ENCODE measurements at places on chromosomes 7 and 10.

GRCh38 chr7:102193806-102194205 lies 92.9 kb upstream of the SH2B2 start:
- DNase-seq: no peak

GRCh38 chr10:70704211-70704610 lies 31.9 kb downstream of the ADAMTS14 start:
- no peak for DNase-seq

- no peak for DNase-seq
Observed at GRCh38 chr10:48234295-48234694, 40.2 kb downstream of the FRMPD2 start.

DNA sequence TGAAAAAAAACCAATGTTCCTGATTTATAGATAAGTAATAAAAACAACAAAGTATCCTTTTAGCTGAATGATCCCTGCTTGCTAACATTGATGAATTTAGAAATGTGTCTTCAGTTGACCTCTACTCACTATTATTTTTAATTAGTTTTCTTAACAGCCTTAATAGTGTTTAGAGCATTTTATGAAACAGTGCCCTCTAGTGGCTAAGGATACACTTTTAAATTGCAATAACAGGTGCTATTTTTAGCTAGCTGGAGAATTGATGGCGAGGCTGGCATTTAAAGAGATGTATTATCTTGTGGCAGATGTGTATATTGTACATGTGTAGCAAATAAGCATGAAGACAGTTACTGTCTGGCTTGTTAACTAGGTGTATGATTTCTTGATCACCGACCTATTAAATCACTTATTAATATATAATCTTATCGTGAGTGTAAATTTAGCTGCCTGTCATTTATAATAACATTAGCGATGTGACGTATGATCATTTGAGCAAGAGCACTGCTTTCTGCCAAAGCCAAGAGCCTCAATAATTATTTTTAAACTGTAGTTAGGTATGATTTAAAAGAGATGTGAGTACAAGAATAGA lies 451.9 kb downstream of the DPP6 start:
- DNase-seq: peak; percentile 12

DNA sequence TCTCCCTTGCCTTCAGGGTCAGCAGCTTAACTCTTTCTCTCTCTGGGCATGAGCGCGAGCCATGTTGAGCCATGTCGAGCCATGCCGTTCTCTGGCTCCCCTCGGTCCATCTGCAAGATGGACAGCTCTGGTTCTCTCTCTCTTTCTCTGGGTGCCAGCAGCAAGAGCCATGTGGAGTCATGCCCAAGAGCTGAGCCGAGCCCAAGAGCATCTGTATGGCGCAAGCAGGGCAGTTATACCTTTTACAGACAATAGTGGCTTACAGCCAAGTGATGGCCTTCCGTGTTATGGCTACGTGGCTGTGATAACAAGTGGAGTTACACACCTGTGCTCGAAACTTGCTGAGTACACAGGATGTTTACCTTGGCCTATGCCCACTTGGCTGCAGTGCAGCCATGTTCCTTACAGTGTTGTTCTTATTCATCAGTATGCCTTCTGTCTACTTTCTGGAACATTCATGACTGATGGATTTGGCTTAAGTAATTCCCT lies 327.7 kb downstream of the GLRX3 start:
- no peak for DNase-seq

Data from SK-N-MC (cell line).